ENCODE measurements at places on chromosomes 1 and 21.

DNA sequence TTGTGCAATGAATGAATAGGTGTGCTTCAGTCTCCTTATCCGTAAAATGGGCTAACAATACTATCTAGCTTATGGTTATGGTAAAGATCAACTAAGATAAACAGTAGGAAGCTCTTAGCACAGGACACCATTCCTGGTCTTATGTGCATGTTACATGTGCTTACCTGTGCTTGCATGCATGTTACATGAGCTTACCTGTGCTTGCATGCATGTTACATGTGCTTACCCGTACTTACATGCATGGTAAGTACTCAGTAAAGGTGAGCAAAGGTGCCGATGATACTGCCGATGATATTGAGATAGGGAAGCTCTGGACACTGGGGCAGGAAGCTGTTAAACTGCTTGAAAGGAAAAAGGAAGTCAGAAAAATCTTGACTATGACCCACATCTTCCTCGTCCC lies 211.0 kb upstream of the USP24 start:
- DNase-seq, result no peak

DNA sequence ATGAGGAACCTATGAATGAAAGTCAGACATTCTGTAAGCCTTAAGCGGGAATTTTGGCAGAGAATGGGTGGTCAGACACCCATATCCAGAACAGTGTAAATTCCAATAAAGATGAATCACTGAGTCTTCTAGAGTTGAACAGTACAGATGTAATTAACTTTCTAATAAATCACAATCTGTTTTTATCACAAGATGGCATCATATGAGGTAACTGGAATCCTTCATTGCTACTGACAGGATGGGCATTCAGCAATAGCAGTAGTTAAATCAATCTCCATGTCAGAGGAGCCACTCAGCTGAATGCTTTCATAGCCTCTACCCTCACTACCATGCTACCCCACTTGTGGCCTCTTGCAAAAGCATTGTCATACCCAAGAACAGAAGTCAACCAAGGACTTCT lies 690.3 kb downstream of the AMY1C start:
- DNase-seq, result no peak

GRCh38 chr1:163176797-163177196 lies 25.9 kb downstream of the RGS5 start:
- no peak for DNase-seq

- DNase-seq, result no peak
Observed at GRCh38 chr1:201503397-201504176, 3.3 kb downstream of the CSRP1 start.

DNA sequence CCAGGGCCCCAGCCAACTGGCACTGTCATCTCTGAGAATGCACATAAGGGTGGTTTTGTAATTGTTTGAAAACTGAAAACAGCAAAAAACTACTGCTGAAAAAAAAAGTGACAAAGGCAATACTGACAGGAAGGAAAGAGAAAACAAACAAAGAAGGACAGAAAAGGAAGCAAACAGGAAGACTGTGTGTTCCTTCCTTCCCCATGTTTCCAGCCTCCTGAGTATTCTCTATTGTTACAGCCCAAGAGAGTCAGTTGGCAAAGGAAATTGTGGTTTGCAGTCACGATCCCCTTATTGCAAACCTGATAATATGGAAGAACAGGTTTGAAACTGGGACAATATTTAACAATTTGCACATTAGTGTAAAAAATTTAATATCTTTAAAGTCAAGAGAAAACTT lies 1177.6 kb downstream of the PLA2G4A start:
- no peak for DNase-seq

DNA sequence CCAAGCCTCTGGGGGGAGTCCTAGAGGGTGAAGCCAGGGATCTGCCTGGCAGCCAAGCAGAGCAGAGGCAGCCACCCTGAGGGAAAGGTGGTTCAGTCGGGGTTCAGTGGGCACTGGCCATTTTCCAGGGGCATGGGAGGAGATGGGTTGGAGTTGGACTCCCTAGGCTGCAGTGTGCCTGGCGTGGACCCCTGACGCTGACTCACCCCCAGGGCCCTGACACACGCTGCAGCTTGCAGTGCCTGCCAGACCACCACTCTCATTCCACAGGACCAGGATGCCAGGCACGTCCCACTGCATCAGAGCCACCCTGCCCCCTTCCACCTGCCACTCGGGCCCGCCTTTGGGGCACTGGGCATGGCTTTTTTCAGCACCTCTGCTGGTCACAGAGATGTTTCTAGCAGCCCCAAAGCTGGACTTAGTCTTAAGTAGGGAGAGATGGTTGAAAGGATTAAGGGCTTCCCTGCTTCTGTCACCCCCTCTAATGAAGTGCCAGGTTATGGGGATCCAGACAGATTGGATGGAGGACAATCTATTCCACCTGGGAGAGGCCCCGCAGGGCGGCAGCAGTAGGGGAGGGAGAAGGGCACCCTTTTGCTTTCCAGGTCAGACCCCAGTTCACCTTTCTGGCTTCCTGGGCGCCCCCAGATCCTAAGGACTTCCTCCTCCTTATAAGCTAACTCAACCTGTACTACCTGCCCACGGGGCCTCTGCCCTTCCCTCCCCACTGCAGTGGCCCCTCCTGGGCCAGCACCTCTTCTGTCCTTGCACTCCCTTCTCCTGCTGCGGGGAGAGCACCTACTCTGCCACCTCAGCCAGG lies 1.6 kb downstream of the SYT2 start:
- no peak for DNase-seq

DNA sequence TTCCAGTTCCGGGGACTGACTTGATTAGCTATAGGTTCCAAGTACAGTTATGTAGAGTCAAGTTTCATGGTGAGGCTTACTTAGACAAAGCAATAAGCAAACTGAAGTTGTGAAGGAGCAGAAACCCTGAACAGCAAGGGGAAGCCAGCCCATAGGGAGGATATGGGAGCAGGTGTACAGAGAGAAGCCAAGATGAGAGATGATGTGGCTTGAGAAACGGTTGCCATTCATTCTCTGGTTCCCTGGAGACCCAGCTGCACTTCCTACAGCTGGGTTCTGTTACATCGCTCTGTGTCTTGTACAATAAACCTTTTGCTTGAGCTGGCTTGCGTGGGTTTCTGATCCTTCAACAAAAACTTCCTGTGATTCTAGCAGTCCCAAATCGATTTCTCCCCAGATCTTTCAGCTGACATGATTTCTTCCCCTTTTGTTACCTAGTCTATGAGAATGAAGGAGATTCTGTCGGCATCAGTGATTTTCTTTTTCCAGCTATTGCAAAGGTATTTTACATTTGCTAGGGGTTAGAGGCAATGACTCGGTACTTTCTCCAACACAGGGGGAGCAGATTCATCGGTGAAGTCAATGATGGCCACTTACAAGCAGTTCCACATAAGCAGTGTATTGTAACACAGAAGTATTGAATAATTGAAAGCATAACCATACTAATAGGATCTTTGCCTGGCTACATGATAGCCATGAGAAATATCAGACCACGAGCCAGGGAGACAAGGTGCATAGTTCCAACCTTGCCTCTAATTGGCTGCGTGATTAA lies 67.3 kb downstream of the URB2 start:
- DNase-seq, result no peak

DNA sequence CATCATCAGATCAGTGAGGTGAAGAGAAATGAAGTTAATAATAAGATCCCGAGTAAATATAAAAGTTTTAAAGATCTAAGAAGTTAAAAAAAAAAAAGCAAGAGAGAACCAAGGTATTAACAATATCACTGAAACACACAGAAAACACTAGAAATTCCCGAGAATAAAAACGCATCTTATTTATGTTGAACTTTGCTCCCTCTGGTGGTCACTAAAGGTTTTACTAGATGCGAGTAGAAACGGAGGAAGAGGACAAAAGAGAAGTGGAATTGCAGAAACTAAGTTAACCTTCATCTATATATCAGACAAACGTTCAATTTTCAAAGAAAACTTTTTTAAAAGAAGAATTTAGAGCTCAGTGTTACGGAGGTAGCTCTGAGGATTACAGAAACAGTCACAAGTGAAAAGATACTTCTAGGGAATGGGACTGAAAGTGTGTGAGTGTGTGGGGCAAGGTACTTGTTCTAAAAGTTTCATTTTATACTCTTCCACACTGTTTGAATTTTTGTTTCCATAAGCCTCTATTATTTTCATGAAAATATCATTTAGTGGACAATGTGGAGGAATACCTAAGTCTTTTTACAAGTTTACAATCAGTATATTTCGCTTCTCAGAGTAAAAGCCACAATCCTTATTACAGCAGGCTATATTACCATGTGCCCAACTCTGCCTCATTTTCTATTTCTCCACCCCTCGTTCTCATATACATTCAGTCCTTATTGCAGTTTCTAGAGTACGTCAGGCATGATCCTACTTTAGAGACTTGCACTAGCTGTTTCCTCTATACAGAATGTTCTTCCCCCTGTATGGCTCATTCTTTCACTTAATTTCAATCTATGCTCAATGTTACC lies 19.7 kb downstream of the ACBD6 start:
- no peak for DNase-seq

DNA sequence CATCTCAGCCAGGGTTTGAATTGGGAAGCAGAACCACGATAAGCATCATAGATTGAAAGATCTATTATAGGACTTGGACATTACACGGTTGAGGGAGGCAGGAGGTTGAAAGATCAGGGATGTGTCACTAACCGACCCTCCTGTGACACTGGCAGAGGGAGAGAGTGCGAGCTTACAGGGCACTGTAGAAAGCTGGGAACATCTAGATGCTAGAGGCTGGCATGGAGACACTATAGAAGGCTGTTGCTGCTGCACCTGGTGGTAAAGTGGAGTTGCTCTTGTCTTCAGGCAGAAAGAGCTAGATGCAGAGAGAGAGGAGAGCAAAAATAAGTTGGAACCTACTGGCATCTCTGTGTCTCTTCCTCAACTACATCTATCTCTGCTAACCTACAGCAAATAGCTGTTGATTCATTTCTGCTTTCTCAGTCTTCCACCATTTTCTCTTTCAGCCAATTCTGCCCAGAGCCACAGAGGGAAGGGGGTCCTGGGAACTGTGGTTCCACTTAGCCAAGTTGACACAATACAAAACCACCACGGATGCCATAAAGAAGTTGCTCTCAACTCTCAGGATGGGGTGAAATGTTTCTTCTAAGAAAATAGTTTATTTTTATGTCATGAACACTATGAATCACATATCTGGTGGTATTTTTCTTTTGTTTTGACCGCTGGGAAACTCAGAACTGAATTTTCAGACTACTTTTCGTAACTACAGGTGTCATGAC lies 155.9 kb downstream of the ZNF281 start:
- no peak for DNase-seq

Measured in natural killer cell (primary cell).